Right lung (tissue), 10 donors: ENCODE measurements at places on chromosomes 7 and 10.
A peak's percentile ranks its signal among the peaks of the same experiment; 100 is the strongest.

DNA sequence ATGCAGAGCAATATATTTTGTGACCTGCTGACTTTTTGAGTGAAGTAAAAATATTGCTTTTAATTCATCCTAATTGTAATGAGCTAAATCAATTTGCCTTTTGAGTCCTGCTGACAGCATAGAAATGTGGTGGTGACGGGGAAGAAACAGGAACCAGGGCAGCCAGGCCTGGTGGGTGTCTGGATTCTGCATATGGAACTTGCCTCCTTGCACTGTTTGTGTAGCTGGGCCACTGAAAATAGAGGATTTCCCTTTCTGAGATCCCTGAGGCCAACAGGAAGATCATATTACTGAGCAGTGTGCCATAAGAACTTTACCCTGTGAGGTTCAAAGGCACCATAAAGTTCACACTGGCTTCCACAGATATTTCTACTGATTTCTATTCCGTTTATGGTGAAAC lies 488.4 kb upstream of the AKR1E2 start:
- DNase-seq = no peak

DNA sequence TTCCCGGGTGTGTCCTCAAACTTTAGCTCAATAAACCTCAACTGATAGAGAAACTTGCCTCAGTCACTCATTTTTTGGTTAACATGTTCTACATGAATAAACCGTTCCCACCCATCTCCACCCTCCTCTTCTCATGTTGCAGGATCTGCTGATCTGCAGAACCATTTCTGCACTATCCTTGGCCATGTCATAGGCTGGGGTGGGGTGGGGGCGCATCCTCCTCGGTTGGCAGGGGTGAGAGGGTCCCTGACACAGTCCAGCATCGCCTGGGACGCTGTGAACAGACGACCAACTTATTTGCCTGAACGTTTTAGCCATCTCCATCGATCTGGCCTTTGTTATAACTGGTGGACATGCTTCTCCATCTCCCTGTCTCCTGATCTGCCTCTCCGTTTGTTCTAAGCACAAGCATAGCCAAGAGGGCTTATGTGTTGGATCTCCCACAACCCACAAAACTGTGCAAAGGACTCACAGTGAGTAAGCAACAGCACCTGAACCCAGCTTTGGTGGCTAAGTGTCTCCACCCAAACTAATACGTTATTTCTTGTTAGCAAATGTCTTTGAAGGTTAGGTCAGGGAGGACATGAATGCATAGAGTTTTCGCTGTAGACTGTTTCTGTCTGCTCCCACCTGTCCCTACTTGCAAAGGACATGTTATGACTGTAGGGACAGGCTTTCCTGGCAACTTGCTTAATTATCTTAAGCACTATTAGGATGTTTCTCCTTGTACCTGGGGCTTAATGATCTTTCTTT lies 51.7 kb downstream of the PRKCQ start:
- no peak for DNase-seq

- DNase-seq = no peak
Observed at GRCh38 chr10:111303887-111304286, 227.1 kb downstream of the ADRA2A start.

DNA sequence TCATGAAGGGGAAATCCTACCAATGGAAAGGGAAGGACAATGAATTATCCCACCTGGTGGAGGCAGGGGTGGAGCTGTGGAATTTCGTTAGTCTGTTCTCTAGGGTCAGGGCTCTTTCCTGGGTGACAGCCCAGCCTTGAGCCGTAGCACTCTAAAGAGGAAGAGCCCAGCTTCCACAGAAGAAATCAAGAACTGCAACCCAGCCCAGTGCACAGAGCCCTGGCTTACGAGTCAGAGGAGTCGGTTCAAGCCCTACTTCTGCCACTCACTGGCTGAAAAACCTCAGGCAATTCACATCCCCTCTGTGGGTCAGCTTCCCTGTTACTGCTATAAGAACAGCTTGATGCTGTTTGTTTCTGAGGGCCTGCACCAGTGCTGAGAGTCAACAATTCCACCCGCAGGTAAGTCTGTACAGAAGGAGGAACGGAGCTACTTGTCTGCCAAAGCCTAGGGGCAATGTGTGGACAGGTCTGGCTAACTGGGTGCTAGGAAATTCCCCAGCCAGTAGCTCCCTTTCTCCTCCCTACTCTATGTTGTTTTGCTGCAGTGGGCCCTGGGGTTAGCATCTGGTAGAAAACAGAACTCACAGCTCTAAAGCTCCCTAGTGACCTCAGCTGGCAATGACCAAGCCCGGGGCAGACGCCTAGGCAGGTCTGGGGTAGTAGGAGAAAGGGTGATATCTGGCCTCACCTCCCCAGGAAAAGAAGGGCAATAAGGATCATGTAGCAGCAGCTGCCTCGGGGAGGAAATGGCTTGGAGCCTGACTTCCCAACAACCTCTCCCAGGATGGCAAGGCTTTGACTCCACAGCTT lies 3.3 kb downstream of the AVPI1 start:
- DNase-seq = no peak

- no peak for DNase-seq
Observed at GRCh38 chr7:83413424-83413823, 235.5 kb downstream of the SEMA3E start.

- no peak for DNase-seq
Observed at GRCh38 chr10:10490581-10490980, 527.1 kb upstream of the CELF2 start.

DNA sequence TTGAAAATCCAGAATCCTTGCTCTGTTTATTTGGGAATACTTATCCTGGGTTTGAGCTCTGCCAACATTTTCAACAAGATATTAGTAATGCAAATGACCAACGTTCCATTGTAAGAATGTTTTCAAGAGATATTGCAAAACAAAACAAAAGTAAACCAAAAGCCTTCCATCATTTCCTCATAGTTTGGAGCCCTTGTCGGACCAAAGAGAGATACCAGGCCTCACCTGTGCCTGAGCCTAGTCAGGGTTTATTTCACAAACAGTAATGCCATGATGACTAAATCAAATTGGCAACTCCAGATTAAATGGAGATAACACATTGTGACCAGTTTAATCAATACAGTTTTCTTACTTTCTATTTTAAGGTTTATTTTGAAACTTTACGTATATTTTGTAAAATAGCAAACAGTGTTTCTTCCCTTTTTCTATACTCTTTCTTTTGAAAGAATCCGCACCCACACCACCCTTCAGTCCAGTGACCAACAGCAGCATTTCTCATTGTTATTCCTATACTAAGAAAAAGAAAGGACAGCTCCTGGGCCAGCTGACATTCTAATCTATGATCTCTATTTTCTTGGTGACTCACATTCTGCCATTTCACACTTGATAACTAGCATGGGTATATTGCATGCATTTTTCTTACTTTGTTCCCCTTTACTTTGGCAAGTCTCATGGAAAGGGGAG lies 168.5 kb upstream of the MEOX2 start:
- DNase-seq = no peak

DNA sequence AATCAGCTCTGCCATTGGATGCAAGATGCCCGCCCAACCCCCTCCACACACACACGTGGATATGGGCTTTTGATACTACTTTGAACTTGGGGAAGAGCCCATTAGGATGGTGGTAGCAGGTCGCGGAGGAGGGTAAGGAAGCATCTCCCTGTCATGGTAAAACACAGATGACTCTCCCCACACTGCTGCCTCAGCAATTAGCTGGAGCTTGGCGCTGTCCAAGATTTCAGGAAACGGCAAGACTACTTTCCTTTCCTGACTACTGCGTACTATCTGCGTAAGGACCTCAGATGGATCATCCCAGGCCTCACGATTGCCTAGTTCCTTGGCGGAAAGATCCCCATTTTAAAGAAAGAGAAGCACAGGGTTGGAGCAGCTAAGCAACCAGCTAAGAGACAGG lies 134.3 kb downstream of the C10orf90 start:
- no peak for DNase-seq

GRCh38 chr10:80599424-80599847 lies 61.7 kb downstream of the SH2D4B start:
- DNase-seq = peak; percentile 15

- no peak for DNase-seq
Observed at GRCh38 chr7:148058092-148058491, 532.5 kb upstream of the C7orf33 start.

GRCh38 chr10:78602201-78602932 lies 466.4 kb upstream of the ZMIZ1 start:
- no peak for DNase-seq

DNA sequence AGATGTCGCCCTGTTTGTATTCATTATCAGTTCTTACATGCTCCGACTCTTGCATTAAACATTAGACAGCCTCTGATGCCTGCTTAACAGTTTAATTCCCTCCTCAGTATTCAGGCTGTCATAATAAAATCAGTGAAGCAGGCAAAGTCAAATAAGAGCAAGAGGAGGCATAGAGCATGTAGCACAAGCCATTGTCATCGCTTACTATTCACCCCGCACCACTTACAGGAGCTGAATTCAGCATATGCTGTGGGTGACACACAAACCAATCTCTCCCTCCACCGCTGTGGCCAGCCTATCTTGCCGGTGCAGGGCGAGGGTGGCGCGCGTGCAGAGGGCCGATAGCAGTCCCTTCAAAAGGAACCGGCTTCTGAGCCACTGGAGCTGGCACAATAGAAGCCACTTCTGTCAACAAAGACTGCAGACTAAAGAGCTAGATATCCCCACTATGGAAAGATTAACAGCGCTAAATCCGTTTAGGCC lies 433.2 kb upstream of the MGMT start:
- no peak for DNase-seq

- DNase-seq = no peak
Observed at GRCh38 chr10:97047083-97047736, 138.5 kb downstream of the SLIT1 start.
